Foreskin fibroblast (primary cell): ENCODE measurements at places on chromosomes 7 and 10.

- no peak for DNase-seq
These were observed 10.3 kb upstream of the H2AZ2 start for GRCh38 chr7:44858161-44858560.

- DNase-seq = no peak
These were observed 391.2 kb downstream of the ANKRD7 start for GRCh38 chr7:118615681-118616080.

DNA sequence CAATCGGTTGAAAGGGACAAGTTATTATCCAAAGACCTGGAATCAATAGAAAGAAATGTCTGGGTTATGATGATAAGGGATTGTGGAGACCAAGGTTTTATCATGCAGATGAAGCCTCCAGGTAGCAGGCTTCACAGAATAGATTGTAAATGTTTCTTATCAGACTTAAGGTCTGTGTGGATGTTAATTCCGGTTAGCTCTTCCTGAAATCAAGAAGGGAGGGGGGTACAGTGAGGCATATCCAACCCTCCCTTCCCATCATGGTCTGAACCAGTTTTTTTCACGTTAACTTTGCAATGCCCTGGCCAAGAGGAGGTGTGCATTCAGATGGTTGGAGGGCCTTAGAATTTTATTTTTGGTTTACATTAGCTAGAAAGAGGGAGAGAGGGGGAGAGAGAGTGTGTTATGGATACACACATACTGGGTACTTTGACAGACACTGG lies 9.8 kb upstream of the LRRC61 start:
- DNase-seq = no peak

- no peak for DNase-seq
These were observed 30.6 kb downstream of the APBB1IP start for GRCh38 chr10:26468700-26469099.

DNA sequence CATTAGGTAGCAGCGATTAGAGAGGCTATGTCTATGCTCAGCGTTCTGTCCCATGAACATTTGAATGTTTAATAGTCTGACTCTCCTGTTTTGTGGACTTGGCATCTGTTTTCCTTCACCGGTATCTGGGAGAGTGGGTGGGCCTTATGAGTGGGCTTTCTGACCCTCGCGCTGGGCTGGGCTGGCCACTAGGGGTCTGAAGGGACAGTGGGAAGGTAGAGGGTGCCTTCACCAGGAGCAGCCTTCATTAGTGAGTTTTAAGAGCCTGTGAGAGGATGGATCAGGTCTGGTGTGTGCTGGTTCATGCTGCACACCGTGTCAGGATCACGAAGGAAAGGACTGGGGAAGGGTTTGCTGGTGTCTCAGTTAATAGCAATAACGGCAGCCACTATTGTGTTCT lies 33.4 kb downstream of the DCLRE1A start:
- no peak for DNase-seq

DNA sequence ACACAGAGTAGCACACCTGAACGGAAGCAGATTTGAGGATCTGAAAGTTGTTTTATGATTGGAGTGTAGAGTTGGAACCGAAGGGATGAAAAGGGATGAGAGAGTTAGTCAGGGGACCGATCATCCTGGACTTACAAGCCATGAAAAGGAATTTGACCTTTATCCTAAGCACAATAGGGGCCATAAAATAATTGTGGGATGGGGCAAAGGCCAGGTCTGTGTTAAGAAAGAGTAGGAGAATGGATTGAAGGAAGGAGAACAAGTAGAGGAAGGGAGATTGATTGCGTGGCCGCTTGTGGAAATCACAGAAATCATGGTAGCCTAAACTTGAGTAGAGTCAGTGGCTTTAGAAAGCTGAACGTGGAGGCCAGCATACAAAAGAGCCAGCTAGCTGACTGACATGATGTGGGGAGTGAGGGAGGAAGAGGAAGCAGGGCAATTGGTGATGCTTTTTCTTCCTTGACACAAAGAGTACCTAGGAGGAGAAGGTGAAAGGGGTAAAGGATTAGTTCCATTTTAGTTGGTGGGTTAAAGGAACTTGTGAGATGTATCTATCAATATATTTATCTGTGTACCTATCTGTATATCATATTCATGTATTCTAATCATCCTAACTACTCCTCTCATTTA lies 67.1 kb upstream of the RPA3 start:
- DNase-seq = no peak

DNA sequence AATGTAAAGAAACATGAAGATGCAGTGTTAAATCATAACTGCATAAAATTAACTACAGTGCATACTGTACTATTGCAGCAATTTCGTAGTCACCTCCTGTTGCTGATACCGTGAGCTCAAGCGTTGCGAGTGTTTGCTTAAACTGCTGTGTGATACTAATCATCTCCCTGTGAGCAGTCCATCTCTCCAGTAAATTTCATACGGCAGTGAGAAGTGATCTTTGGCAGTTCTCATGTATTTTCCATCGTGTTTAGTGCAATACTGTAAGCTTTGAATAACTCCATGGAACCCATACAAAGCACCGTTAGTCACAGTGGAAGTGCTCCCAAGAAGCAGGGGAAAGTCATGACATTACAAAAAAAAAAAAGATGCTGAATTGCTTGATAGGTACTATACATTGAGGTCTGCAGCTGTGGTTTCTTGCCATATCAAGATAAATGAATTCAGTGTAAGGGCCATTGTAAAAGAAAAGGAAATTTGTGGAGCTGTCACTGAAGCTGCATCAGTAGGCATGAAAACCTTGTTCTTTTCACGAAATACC lies 360.4 kb downstream of the EXOC4 start:
- no peak for DNase-seq

DNA sequence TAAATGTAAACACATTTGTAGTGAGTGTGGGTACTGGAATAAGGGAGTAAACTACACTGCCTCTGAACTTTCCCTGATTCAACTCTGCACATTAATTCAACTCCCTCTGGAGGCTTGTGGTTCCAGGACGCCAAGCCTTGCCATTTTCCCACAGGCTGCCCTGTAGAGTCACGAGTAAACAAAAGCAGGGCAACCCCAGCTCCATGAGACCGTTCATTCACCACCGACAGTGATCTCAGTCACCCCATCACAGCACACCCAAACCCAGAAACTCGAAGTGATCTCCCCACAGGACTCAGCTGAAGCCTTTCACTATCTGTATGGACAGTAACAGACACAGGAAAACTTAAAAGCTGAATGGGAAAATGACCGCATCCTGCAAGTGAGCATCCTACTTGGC lies 218.8 kb upstream of the FRMD4A start:
- no peak for DNase-seq

GRCh38 chr7:12481722-12482121 lies 78.1 kb upstream of the VWDE start:
- no peak for DNase-seq

DNA sequence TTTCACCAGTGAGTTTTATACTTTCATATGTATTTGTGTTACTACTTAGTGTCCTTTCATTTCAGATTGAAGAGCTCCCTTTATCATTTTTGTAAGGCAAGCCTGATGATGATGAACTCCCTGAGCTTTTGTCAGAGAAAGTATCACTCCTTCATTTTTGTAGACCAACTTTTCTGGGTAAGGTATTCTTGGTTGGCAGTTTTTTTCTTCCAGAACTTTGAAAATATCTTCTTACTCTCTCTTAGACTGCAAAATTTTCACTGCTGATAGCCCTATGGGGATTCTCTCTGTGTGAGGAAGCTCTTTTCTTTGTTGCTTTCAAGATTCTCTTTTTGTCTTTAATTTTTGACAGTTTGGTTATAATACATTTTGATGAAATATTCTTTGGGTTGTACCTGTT lies 35.7 kb downstream of the CCDC7 start:
- DNase-seq = no peak

- DNase-seq = peak; percentile 33
These were observed 39.4 kb downstream of the PLXNA4 start for GRCh38 chr7:132536654-132537395.

GRCh38 chr7:25851332-25852210 lies 300.4 kb upstream of the NFE2L3 start:
- DNase-seq = peak; percentile 91

DNA sequence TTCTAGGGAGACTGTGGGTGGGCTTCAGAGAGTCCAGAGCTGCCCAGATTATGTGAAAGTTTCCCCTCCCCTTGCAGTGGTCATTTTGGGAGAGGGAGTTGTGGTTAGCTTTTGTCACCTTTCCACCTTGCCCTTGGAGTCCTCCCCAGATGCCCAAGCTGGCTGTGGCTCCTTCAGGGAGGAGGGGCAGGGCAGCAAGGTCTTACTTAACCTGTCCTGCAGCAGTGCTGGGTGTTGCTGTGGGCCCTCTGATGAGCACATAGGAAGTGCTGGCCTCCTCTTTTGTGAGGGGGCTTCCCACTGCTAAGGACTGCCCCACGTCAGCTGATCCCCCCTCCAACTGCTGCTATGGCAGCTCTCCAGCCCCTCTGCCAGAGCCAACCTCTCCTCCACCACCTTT lies 17.6 kb upstream of the AQP1 start:
- no peak for DNase-seq

DNA sequence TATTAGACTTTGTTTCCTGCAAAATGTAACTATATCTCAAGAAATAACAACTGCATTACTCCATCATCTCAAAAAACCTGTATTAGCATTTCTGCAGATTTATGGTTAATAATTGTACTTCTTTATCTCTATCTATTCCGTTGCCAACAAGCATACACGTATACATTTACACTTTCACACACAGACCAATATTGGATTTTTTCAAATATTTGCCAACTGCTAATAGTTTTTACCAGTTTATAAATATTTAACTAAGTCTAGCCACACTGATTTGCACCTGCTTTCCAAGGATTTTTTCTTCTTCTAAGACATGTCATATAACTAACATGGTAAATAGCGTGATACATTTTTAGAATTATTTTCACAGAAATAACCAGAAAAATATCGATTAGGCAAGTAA lies 12.2 kb downstream of the LRRN3 start:
- no peak for DNase-seq

GRCh38 chr10:34107626-34108516 lies 707.2 kb downstream of the PARD3 start:
- no peak for DNase-seq

DNA sequence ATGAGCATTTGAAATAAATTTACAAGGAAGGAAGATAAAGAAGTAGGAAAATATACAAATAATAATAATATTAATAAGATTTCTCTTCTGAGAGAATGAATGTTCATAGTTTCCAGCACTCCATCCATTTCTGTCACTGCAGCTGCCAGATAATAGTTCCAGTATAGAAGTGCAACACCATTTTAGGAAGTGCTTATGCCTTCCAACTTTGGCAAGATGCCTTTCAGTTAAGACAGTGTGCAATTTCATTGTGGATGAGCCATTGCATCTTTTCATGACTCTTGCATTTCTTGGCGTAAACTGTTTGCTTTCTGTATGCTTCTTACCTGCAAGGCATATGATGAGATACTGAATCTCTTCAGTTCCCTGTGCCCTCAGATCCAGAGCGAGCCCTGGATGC lies 185.0 kb downstream of the PDE1C start:
- no peak for DNase-seq

- no peak for DNase-seq
These were observed 46.2 kb downstream of the ZNF277 start for GRCh38 chr7:112252691-112253090.

DNA sequence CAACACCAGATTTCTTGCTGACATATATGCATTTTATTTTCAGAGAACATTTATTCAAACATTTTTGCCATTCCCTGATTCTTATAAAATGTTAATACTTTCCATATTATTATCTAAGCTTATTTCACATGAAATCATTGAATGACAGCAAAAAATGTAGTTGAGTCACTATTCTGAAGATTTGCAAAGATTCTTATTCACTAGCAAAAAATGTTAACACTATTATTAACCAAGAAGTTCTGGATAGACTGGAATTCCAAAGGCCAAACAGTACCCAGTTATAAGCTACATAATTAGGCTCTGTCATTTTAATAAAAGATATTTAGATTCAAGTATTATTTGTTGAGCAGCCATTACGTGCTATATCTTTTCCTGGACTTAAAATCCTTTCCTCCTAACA lies 4.3 kb downstream of the GSTO2 start:
- peak; percentile 35 for DNase-seq

DNA sequence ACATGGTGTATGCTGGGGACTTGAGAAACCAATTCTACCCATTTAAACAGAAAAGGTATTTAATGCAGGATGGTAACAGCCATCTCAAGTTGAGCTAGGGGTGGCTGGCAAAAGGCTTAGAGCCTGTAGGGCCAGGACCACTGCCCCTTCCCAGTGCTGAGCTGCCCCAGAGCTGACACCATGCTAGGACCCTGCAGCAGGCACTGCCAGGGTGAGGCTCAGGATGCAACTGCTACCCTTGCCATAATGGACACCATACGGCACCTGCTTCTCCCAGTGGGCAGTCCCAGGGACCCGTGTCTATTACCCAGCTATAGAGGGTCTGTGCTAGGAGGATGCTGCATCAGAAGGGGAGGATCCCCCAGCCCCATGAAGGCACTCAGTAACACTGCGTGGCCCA lies 160.7 kb upstream of the ADCY1 start:
- no peak for DNase-seq

DNA sequence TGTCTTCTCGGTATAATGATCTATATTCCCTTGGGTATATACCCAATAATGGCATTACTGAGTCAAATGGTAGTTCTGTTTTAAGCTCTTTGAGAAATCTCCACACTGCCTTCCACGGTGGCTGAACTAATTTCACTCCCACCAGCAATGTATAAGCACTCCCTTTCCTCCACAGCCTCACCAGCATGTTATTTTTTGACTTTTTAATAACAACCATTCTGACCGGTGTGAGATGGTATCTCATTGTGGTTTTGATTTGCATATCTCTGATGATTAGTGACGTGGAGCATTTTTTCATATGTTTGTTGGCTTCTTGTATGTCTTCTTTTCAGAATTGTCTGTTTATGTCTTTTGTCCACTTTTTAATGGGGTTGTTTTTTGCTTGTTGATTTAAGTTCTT lies 33.6 kb downstream of the KIAA1217 start:
- no peak for DNase-seq

GRCh38 chr10:99659868-99660366 lies 608 bp downstream of the ENTPD7 start:
- DNase-seq = no peak

DNA sequence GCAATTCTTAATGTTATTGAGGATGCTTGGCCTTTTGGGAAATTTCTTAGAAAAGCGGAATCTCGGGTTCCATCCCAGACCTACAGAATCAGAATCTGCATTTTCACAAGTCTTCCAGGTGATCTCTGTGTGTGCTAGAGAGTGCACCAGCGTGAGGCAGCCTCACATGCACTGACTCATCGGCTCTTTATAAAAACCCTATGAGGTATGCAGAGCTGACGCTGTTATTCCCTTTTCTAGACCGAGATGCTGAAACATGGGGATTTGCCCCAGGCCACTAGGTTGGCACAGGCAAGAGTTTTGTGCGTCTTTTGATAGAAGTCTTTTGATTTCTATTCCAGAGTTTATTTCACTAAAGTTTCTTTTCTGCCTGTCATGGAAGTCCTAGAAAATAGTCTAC lies 61.2 kb downstream of the CDCA7L start:
- no peak for DNase-seq

- no peak for DNase-seq
These were observed 27.7 kb downstream of the CDK6 start for GRCh38 chr7:92808635-92809034.

DNA sequence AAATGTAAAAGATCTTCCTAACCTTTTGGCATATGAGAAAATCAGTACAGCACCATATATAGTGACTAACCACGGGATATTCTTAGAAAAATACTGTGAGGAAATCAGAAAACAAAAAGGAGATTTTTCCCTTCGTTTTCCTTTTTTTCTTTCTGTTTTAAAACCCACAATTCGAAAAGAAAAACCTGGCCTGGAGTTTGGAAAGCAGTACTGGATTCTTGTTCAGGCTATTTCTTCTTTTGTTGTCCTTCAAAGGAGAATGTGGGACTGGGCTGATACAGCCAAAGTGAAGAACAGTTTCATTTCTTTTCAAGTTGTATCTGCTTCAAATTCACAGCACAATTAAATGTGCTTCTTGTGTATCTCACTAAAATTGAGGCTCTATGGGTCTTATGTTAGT lies 156.8 kb upstream of the PHYHIPL start:
- peak; percentile 24 for DNase-seq
